ENCODE measurements at places on chromosomes 13 and 19.

GRCh38 chr13:59304596-59304995, 859.1 kb downstream of the DIAPH3 start:
- no peak for DNase-seq

DNA sequence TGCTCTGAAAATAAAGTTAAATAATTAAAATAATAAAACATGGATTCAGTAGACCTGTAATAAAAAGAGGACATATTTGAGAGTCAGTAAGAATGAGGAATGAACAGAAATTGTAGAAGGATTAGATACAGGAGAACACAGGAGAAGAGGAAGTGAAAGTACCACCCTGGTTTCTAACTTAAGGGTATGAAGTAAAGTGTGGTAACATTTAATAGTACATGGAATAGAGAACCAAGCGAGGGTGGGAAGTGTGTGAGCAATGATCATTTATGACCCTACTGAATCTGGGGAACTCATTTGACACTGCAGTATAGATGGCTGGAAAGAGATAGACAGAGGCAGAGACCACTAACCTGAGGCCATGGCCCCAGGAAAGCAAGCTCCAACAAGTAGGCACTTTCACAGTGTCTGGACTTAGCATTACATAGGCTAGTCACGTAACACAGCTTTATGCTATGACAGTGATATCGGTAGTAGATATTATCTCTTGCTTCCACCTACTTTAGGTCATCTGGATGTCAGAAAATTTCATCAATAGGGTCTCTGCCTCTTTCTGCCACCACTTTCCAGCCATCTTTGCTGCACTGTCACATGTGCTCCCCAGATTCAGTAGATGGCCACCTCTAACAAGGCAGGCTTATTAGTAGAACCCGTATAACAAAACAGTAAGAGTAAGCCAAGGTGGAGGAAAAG, 633.9 kb upstream of the MIR17HG start:
- no peak for DNase-seq

DNA sequence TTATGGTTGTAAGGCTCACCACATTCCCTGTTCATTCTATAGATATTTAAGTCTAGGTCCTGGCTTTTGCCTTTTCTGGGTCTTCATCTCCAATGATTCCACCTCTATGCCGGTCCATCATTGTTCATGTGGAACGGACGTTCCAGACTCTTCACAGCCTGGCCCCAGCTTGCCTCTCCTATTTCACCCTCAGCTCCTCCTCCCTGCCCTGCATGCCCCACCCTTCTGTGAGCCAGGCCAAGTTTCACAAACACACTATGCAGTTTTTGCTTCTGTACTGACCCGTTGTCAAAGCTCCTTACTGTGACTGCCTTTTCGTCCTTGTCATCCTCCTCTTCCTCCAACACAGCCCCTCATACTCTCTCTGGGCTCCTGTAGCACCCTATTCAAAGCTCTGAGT, 31.3 kb downstream of the TEX26 start:
- DNase-seq = no peak

DNA sequence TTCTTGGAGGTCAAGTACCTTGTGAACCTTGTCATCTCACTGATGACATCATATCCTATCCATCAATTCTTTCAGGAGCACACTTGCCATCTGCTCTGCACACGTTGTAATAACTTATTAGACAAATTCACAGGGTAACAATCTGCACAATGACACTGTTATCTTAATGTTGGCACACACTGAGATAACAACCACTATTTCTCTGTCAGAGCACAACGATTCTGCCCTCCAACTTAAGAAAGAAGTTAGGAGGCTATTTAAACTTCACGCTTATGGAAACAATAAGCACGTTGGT, 351.3 kb downstream of the DACH1 start:
- DNase-seq = no peak

Data from H54 (cell line).